ENCODE measurements at places on chromosomes 5 and 9. TPM values are rescaled to one million over a fixed set of nuclear protein-coding genes. Genes with fewer than 3 reads are reported as not detected.

The PPP3R2 gene
- total RNA-seq: not detected

GRCh38 chr5:87278590-87279100, 11.0 kb downstream of the RASA1 start:
- no peak for DNase-seq

DNA sequence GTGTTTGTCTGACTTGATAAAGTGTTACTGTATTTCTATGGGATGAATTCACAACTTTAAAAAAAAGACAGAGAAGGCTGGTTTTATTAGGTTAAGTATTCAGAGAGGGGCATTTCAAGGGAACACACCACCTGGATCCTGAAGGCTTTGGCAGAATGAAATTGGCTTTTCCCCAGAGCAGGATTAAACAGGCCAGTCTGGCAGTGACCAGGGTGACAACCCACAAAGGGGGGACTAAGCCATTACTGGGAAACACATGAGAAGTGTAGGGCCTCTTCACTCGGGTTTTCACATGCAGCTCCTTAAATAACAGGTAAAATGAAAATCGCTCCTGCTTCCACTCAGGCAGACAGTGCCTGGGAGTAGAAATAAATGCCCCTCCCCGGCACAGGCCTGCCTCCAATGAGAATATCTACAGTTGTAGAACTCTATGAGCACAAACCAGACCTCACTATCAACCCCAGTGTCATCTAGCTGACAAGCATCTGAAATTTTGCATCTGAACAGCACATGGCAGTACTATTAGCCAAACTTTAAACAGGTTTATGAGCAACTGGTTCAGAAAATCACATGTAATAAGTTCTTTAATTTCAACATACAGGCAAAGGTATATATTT, 85.8 kb downstream of the LHFPL2 start:
- DNase-seq: no peak

DNA sequence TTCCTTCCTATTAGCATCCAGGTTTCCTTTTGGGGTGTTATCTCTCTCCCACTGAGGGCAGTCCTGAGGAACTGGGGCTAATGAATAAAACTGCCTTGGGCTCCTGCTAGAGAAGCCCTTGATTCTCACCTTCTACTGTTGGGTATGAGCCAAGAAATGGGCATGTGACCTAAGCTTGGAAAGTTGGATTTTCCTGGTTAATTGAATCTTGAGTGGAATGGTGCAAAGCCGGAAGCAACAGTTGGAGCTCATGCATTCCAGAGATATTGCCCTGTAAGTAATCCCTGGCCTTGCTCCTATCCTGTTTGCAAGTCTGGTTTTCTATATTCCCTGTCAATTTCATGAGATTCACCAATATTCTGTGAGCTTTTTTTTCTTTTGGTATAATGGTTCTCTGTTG, 158.5 kb upstream of the ELL2 start:
- DNase-seq: no peak

DNA sequence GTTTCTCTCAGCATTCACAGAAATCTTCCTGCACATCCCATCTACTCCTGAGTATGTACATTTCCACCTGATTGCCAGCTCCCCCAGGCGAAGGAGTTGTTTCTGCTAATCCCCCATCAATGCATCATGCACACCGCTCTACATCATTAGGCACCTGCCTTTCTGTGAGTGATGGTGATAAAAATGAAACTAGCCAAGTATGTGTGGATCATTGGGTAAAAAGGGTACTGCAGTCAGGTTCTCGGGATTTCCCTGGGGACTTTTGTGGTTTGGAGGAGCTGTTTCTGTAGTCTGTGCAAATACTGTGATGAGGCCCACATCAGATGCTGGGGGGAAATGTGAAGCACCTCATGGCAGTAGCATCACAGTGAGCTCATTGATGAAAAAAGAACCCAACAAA, 30.4 kb downstream of the CAMK4 start:
- peak; percentile 85 for DNase-seq

DNA sequence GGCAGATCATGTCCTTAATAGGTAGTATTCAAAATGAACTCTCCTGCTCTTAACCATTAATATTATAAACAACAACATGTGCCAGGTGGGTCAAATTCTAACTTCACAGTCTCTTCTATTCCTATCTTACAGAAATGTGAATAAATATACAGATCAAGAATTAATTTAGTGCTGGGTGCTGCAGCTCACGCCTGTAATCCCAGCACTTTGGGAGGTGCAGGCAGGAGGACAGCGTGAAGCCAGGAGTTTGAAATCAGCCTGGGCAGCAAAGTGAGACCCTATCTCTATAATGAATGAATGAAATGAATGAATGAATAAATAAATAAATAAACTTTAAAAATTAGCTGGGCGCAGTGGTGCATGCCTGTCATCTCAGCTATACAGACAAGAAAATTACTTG, 34.1 kb downstream of the PTCH1 start:
- DNase-seq: no peak

The IL3 gene
- total RNA-seq: 8.9 TPM

DNA sequence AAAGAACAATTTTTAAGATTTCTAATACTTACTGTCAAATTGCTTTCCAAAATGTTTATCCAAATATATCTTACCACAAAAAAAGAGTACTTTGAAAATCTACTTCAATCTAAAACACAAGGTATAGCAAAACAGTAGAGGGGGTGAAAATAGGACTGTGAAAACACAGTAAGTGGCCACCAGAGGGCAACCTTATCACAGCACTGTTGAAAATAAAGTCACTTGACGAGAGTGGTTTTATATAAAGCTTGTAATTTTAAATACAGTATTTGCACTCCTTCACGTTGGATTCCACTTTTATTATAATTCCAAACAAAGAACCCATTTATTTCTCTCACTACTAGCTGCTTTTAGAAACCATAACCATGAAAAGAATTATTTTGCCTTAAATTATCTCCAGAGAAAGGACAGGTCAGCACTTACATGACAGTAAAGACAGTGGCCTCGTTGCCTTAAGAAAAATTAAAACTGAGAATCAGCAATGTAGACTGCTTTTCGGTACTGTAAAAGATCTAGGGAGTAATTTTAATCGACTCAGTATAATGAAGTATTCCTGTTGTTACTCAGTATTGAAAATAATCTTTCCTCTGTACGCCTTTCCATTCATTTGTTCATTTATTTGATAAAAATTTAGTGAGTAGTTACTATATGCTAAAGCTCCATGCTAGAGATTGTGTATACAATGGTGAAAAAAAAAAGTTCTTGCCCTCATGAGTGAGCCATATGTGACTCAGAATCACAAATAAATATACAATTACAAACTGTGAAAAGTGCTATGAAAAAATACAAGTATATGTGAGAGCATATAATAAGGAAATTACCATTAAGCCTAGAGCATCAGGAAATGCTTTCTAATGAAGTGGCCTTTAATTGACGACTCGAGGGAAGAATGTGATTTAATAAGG, 40.0 kb upstream of the CDK5RAP2 start:
- DNase-seq: peak; percentile 58

GRCh38 chr5:58653521-58653920, 70.6 kb downstream of the RAB3C start:
- no peak for DNase-seq

DNA sequence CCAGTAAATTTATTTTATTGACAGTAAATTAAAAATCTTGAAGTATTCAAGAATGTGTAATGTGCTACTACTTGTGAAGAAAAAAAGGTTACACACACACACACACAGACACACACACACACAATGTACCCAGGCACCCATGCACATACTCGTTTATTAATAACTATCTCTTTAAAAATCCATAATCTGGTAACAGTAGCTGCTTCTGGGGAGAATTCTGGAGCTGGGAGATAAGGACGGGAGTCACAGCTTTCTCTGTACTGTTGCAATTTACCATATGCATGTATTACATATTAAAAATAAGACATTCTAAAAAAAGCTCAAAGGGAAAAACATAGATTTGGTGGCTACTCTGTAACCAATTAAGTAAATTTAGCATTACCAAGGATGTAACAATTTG, 7.9 kb upstream of the C1QTNF2 start:
- no peak for DNase-seq

GRCh38 chr5:98031926-98032325, 741.5 kb upstream of the RGMB start:
- DNase-seq: no peak

GRCh38 chr5:173041881-173042762, 14.0 kb upstream of the CREBRF start:
- DNase-seq: no peak

DNA sequence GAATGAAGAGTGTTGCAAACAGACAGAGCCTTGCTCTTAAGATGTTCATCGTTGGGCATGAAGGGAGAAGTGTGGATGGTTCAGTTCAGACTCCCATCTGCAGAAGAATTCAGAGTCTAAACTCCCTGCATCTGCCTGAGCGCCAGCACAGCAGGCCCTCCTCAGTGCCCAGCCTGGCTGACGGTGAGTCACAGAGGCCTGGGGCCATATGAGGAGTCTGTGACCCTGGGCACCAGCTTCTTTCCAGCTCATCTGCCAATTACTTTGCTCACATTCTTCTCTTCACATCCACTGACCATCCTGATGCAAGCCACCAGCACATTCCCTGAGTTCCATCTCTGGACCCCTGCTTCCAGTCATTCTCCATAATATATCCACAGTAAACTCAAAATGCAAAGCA, 401.1 kb upstream of the TRPC7 start:
- no peak for DNase-seq

The ADAMTS12 gene
- total RNA-seq: 0.05 TPM

The GARIN3 gene
- total RNA-seq: 0.22 TPM

DNA sequence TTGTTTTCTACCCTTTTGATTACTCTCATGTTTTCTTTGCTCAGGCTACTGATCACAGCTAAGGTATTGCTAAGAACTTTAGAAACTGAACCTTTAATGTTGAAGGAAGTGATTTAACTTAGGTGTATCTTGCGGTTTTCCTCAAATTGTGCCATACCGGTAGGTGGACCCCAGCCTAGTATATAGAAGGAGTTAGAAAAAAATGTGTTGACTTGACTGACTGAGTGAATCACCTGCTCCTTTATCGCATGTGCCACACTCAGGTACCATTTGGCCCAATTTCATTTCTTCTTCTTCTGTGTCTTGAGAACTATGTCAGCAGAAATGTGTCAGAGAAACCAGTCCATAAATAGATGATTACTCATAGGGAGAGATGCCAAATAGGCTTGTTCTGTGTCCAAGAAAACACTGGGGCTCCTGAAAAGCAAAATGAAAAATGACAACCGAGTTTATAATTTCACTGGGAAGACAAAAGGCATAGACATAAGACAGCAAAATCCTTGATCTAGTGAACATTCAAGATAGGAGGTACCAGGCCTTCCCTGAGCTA, 19.4 kb downstream of the PLPPR1 start:
- no peak for DNase-seq

- DNase-seq: peak; percentile 78
Observed at GRCh38 chr9:36728651-36729520, 156.2 kb downstream of the MELK start.

- DNase-seq: no peak
Observed at GRCh38 chr5:173297813-173298212, 30.4 kb downstream of the STC2 start.

DNA sequence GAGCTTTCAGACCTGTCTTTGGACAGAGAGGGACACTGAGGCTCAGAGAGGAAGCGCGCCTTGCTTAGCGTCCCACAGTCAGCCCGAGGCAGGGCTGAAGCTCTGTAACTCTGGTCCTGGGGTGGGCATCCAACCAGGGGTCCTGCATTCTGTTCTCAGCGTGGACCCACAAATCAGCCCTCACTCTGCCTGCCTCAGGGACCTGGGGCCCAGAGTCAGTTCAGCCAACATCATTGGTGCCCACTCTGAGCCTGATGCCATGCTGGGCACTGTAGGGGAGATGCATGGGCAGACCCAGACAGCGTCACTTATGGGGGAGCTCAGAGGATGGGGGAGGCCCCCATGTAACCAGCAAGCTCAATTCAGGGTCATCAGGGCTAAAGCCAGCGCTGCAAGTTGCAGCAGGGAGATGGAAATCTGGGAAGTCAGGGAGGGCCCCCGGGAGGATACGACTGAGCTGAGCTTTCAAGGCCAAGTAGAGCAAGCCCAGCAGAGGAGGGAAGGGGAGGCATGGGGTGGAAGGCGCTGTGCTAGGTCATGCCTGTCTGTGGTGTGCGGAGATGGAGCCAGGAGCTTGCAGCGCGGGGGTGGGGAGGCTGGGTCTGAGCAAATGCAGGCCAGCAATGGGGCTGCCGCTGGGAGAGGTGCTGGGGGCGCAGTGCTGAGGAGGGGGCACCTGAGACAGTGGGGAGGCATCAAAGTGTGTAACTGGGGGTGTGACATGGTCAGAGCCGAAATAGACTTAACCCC, 21.1 kb downstream of the CORO2A start:
- no peak for DNase-seq

- DNase-seq: no peak
Observed at GRCh38 chr5:56763182-56763581, 52.2 kb upstream of the MAP3K1 start.

DNA sequence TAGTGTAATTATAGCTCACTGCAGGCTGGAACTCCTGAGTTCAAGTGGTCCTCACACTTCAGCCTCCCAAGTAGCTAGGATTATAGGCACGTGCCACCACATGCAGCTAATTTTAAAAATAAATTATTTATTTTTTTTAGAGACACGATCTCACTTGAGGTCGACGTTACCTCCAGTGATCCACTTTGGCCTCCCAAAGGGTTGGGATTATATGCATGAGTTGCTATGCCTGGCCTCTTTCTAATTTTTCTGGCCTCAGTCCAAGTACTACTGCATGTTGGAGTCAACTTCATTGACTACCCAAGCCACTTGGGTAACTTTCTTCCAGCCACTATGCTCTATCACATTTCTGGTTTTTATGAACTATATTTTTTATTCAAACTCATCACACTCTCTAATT, 148.3 kb downstream of the EFNA5 start:
- no peak for DNase-seq

DNA sequence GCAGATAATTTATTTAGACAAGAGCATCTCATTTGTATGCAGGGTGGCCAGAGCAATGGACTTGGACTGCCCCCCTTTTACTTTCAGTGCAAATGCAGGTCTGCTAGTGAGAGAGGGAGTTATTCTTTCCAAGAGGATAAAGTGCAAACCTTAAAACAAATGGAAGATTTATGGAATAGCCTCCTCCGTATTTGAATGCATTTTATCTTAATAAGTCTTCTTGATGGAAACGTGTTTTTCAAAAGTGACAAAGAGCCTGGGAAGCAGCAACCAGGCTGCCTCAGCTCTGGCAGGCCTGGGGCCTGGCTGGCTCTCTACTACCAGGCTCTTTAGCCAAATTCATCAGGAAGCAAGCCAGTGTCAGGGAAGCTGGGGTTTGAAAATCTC, 6.8 kb downstream of the NR2F1 start:
- DNase-seq: no peak

The BTNL8 gene
- total RNA-seq: 1.2 TPM
